ENCODE measurements at places on chromosomes 12 and 14.

- DNase-seq = no peak
These were observed 196.9 kb downstream of the KITLG start for GRCh38 chr12:88383405-88383804.

GRCh38 chr12:10339053-10339840 lies 31.6 kb downstream of the KLRD1 start:
- DNase-seq = no peak

GRCh38 chr14:99579120-99579836 lies 24.7 kb downstream of the CCDC85C start:
- DNase-seq = no peak

DNA sequence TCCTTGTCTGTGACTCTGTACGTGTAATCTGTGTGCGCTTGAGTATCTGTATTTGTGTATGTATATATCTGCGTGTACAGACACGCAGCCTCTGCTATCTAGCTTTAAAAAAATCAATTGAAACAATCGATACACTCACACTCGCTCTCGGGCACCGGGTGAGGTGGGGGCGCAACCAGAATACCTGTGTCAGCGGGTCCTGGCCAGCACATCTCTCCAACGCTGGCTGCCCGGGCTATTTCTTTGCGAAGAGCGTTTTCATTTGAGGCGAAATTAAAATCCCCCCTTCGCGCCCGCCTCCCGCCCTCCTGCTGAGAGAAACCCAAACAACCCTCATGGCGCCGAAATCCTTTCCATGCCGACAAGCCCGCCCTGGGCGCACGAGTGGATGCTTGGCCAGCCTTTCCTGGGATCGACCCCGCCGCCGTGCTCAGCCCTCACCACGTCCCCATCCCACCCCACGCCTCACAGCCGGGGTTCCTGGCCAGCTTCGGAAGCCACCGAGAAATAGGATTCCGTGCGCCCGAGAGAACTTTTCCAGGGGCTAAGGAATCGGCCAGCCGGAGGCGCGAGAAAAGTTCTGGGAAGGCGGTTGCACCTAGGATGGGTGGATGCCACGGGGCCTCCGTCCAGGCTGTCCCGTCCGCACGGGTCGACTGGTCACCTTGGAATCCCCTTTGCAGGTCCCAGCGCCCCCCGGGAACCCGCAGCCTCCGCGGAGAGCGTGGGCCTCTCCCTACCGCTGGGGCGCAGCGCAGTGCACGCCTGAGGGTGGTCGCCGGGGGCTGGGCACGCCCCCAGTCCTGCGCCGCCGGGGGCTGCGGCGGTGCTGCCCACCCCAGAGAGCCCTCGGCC lies 1.0 kb downstream of the ZDHHC22 start:
- DNase-seq = no peak

DNA sequence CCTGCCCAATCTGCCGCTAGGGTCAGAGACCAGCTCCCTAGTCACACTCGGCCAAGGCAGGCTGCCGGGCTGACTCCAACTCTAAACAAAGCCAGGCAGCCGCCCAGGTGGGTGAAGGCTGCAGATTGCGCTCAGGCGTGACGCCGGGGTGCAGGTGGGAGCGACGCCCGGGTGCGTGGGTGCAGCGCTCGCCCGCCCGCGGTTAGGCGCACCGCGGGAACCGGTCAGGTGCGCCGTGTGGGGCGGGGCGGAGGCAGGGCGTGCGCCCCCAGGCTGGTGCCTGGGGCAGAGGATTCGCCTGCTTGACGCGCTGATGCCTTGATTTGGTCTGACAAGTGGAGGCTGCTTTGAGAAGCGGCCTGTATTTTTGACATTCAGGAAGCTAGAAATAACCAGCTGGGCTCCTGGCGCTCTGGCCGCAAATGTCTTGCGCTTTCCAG lies 126.7 kb upstream of the HIF1A start:
- DNase-seq = peak; percentile 77

- DNase-seq = no peak
These were observed 882.3 kb downstream of the LRFN5 start for GRCh38 chr14:42488965-42489364.

DNA sequence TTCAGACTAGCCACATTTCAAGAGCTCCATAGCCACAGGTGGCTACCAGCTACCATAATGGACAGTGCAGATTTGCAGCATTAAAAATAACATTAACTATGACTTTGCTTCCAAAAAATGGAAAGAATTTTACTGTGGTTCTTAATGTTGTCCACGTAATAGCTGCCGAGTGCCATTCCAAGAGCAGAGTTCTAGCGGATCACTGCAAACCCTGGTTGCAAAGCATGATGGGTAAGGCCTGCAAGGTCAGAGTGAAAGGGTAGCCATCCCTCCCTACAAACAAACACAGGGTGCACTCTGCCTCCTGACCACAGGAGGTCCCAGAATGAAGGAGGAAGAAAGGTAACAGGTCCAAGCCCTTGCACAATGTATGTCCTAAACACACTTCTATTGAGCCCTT lies 157.6 kb downstream of the DPF3 start:
- DNase-seq = no peak

- no peak for DNase-seq
These were observed 906.0 kb downstream of the VRK1 start for GRCh38 chr14:97703006-97703760.

Data from GM13977 (cell line).